ENCODE measurements at places on chromosomes 7 and 10.

- DNase-seq = no peak
Observed at GRCh38 chr10:13840036-13840435, 253.3 kb downstream of the PRPF18 start.

- DNase-seq = no peak
Observed at GRCh38 chr10:87775766-87776165, 42.3 kb downstream of the ATAD1 start.

DNA sequence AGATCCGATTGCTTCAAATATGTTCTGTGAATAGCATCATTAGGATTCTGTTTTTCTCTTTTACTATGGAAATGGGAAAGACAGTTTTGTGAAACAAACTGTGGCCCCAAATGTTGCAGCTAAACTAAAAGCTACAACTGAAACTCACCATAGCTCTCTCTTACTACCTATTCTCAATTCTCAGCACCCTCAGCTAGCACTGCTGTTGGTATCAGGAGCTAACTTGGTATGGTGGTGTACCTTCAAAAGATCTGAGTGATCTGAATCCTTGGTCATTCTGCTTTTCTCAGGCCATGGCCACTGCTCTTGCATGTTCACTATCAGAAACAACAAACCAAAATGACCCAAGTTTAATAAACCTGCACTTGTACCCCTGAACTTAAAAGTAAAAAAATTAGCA, 1208.0 kb downstream of the SORCS1 start:
- no peak for DNase-seq

GRCh38 chr7:32104766-32105165, 34.6 kb upstream of the PDE1C start:
- no peak for DNase-seq

DNA sequence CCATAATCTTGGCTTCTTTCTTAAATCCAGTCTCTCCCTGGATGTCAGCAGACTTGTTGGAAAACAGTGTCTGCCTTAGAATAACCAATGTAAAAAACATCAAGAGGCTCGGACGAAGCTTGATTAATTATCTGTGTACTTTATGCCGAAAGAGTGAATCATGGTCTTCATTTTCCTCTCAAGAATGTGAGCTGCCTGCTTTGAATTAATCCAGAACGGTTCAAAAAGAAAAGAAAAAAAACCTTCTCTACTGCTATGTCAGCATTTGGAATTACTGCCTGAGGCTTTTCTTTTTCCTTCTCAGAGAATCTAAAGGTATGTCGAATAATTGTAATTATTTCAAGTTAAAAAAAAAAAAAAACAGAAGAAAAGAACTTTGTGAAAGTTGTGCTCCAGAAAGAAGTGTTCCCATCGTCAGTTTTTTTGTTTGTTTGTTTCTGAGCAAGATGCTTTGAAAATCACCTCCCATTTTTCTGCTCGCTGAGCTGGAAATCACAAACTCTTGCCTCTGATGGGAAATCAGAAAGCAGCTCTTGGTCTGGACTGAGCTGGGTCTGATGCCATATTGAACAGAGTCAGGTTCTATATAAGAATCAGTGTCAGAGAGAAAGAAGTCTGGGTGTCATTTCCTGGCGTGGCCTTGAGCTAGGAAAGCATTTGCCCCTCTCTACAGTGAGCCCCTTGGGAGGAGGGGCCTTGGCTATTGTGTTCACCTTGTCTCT, 20.2 kb downstream of the PLPP4 start:
- no peak for DNase-seq

- no peak for DNase-seq
Observed at GRCh38 chr7:30971440-30971839, 7.7 kb downstream of the GHRHR start.

GRCh38 chr7:23204241-23204640, 22.4 kb downstream of the NUP42 start:
- DNase-seq = no peak

Data from left kidney (tissue), 8 donors.